Iris pigment epithelial cell (primary cell): ENCODE measurements at places on chromosomes 3 and 15.

DNA sequence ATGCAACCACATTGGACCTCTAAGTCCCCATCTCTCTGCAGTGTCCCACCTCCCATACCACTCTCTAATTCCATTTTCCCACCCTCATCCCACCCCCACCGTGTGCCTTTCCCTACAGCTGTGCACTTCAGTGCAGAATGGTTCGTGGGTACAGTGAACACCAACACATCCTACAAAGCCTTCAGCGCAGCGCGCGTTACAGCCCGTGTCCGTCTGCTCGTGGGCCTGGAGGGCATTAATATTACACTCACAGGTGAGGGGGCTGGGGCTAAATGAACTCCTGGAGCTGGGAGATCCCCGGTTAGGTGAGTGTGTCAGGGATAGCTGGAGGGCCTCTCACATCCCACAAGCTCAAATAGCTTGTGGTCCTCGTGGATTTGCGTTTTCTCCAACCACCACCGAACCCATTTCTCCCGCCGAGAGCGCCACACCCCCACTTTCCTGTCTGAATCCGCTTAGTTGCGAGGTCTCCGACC, 1.9 kb downstream of the DUOXA2 start:
- no peak for DNase-seq

- DNase-seq, result peak; percentile 63
These were observed 101.9 kb upstream of the ICE2 start for GRCh38 chr15:60580650-60581376.

DNA sequence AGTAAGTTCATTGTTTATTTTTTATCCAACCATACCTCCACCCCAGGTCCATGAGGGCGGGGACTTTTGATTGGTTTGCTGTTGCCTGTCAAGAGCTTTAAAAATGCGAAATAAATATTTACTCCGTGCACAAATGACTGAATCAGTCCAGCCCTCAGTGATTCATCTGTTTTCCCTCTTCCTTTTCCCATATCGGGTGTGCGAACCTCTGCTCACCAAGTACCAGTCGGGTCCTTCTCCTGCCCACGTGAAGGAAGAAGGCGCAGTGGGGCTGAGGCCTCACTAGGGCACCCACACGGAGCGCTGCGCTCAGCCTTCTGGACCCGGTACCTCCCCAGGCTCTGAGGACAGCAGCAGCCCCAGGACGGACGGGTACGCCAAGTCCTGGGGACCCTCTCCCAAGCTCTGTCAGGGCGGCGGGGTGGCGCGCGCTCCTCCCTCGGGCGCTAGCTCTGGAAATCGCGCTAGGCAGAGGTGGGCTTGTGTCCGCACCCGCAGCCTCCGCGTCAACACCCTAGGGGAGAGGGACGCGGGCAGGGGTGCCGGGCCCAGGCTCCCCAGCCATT, 70.5 kb upstream of the EPHB3 start:
- no peak for DNase-seq

GRCh38 chr3:54756330-54756731, 171.5 kb downstream of the LRTM1 start:
- peak; percentile 69 for DNase-seq

GRCh38 chr15:51672155-51672687, 9.1 kb upstream of the SCG3 start:
- DNase-seq, result no peak

DNA sequence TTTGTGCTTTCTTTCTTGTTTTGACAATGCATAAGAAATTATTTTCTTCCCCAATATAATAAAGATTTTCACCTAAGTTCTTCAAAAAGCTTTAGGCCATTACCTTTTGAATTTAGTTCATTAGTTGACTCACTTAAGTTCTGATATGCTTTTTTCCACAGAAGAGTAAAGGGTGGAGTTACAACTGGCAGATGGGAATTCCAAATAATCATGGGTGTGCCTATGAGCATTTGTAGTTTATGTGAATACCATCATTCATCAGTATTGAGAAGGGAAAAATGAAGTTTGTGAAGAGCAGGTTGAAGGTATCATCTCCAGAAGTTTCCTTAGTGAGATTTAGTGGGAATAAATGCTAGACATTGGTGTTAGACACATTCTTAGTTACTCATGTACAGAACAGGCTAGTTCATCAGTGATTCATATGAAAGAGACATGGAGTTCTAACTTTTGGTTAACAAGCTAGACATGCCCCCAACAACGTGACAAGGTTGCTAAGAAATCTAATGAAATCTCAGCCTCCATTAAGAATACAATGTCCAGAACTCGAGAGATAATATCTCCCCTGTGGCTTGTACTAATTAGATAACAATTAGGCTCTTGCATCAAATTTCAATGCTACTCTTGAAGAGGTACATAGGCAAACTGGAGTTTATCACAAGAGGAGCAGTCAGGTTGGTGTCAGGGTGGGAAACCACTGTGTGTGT, 16.9 kb upstream of the ALCAM start:
- DNase-seq, result no peak

DNA sequence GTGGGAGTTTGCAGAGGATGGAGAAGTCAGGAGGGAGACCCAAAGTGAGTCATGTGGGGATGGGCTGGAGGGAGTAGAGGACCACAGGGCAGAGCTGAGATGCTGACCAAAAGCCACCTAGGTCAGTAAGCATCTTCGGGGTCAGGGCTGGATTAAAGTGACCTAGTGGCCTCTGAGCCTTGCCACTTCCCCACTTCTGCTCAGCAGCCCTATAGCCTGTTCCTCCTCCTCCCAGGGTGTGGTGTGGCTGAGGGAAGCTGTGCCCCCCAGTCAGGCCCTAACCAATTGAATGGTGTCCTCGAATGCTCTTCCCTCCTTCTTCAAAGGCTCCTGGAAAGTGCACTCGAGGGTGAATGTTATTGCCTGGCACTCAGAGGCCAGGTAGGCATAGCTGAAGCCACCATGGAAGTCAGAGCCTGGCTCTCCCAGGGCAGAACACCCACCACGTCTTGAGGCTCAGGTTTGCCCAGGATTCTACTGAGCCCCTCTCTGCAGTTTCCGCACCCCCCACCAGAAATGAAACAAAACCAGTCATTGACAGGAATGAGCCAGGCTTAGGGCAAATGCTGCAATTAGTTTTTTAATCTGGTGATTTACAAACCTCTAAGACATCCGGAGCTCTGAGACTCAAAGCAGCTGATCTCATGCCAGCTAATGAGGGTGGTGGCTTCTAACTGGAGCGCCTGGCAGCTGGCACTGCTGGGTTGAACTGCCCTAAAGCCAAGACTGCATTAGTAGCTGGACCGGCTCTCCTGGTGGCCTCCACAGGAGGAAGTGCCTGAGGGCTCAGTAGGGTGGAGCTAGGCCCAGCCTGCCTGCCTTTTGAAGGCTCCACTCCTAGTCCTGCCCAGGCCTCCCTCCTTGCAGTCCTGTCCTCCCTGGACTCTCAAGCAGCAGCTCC, 26.0 kb upstream of the VIPR1 start:
- no peak for DNase-seq

DNA sequence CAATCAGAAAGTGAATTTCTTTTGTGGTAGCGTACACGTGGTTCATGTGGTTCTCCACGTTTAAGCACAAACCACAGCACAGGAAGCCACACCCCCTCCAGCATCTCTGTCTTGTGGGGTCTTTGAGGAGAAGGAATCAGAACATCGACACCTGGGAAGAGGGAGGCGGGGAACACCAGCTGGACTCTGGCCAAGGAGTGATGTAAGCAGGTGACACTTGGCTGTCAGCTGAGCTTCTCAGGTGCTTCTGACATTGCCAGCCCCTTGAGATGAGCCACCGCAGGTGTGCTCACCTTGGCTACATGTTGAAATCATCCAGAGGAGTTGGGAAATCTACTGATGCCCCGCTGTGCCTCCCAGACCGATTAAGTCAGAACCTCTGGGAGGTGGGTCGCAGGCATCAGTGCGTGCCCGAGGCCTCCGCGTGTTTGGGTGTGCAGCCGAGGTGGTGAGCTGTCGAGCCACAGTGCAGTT, 85.0 kb downstream of the FAM81A start:
- no peak for DNase-seq

- peak; percentile 29 for DNase-seq
These were observed 395 bp downstream of the ZFAND6 start for GRCh38 chr15:80059786-80060355.

- no peak for DNase-seq
These were observed 225.4 kb upstream of the SOX2 start for GRCh38 chr3:181486141-181486885.
